ENCODE measurements at places on chromosomes 12 and 14.

DNA sequence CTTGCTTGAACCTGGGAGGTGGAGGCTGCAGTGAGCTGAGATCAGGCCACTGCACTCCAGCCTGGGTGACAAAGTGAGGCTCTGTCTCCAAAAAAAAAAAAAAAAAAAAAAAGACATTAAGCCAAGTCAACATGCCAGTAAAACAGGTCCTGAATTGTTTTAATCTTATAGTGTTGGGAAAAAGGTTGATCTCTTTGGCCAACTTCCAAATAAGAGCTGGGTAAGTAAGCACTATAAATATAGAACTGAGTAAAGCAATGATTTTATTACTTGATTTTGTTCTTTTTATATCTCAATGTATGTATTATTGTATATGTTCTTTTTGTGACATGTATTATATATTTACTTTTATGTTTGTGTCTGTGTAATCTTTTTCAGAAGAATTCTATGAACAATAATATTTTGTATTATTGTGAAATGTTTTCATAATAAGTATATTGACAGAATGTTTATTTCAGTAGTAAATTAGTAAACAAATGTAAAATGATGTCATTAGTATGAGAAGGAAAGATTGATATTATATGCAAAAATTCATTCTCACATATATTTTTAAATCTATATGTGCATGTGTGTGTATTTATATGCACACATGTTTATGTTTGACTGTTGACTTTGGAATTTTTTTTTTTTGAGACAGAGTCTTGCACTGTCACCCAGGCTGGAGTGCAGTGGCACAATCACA lies 9.6 kb upstream of the AKAP6 start:
- H3K27me3 ChIP-seq: no peaks in the 10 kb centered on the region
- no peaks in the 10 kb centered on the region for H3K36me3 ChIP-seq
- DNase-seq: no peak
- H3K4me3 ChIP-seq: no peak overlapping the region
- no peaks in the 10 kb centered on the region for H3K4me1 ChIP-seq

DNA sequence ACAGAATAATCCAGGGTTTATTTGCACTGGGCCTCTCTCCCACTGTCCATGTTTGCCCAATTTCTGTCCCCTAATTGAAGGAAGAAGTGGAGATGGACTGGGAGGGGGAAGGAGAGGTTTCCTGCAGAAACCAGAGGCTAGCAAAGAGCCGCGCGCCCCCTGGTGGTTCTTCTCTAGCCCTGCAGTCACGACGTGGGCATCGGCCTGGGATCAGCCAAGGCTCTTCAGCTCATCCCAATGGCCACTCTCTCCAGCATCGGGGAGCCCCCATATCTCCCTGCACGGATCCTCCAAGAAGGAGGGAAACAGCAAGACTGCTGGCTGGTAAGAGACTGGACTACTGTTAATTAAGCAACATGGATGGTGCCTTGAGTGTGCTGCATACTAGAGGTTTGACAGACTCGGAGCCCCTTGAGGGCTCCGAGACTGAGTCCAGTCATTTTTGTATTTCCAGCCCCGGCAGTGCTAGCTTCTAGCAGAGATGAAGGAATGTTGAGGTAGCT lies 18.7 kb downstream of the ZBTB39 start:
- peak; percentile 63 for DNase-seq
- no peaks in the 10 kb centered on the region for H3K36me3 ChIP-seq
- peaks cover 19% of the 10 kb centered on the region for H3K4me1 ChIP-seq
- H3K4me3 ChIP-seq: no peak overlapping the region
- no peak overlapping the region for H3K27ac ChIP-seq

DNA sequence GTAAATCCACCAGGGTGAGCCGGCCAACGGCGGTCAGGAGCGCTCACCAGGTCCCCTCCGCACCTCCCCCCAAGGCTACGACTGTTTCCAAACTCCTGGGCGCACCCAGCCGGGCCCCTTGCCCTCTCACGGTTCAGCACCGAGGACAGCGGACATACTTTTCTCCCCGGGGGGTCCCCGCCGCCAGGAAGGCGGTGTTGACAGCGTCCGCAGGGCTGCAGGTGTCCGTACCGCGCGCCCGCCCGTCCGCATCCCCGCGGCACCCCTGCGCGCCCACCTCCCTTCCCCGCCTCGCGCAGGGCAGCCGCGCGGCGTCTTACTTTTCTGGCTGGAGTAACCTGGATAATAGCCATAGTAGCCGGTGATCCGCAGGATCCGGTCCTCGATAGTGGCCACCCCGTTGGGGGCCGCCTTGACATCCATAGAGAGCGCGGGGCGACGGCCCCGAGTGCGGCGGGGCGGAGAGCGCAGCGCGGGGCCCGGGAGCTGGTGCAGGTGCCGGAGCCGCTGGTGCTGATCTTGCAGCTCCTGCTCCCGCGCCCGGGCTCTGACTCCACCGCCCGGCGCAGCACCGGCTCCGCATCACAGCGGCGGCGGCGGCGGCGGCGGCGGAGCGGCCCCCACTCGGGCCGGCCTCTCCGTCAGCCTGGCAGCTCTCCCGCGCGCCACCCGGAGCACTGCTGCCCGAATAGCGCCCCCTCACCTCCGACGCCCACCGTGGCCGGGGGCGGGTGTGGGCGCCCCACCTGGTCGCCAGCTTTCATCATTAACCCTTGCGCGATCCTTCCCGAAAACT lies at the start of gene SLC35F4:
SLC35F4 (minus strand) TSS at position 690 of the 796 bp plus-strand sequence.
- no peak for DNase-seq
- no peaks in the 10 kb centered on the region for H3K27me3 ChIP-seq
- no peaks in the 10 kb centered on the region for H3K36me3 ChIP-seq
- H3K27ac ChIP-seq: no peak within 1 kb of the TSS
- H3K4me1 ChIP-seq: no peaks in the 10 kb centered on the region

- H3K27me3 ChIP-seq: no peaks in the 10 kb centered on the region
- no peak overlapping the region for H3K4me3 ChIP-seq
- no peak overlapping the region for H3K27ac ChIP-seq
- no peak for DNase-seq
- H3K4me1 ChIP-seq: no peaks in the 10 kb centered on the region
These were observed 14.0 kb upstream of the FBXO33 start for GRCh38 chr14:39446131-39446744.

GRCh38 chr12:88552610-88553079 lies 27.6 kb downstream of the KITLG start:
- H3K27me3 ChIP-seq: no peaks in the 10 kb centered on the region
- no peaks in the 10 kb centered on the region for H3K36me3 ChIP-seq
- DNase-seq: no peak
- H3K4me3 ChIP-seq: no peak overlapping the region

- no peaks in the 10 kb centered on the region for H3K27me3 ChIP-seq
- H3K27ac ChIP-seq: no peak overlapping the region
- no peak overlapping the region for H3K4me3 ChIP-seq
- H3K4me1 ChIP-seq: peaks cover 17% of the 10 kb centered on the region
- no peak for DNase-seq
These were observed 5.3 kb downstream of the STYK1 start for GRCh38 chr12:10668526-10668925.

Measured in CD4-positive, alpha-beta memory T cell (primary cell).